ENCODE measurements at places on chromosomes 12 and 14.

- DNase-seq = no peak
Measured at GRCh38 chr12:44833561-44833960, 42.6 kb downstream of the NELL2 start.

DNA sequence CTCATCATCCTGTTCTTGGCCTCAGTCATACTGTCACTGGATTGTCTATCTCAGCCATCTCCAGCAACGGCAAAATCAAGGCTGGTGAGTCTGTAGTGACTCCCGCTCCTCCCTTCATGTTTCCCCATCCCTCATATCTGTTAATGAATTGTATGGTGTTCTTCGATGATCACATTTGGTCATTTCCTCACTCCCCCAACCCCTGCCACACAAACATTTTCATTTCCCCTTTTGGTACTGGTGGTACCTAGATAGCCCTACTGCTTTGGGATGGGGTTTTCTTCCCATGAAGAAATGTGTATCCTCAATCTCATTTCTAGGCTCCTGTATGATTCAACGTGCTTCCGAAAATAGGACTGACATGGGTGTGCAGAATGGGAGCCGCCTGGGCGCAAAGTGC is 2.7 kb upstream of the KLHL33 start:
- no peak for DNase-seq

GRCh38 chr14:49962621-49963020 is 69.7 kb downstream of the ARF6 start:
- peak; percentile 60 for DNase-seq

DNA sequence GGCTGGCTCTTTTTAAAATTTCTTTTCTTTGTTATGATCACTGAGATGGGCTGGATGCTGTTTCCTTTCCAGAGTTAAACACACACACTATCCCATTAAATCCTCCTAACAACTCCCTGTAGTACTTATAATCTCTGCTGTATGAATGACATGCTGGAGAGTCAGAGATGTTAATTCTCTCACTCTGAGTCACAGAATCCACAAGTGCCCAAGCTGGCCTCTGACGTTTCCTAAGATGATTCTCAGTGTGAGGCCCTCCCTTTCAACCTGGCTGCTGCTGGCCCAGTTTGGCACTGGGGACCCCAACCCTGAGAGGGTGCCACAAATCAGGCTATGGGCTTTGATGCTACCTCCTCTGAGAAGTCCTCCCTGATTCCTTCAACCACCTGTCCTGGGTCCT is 5.4 kb downstream of the NOS1 start:
- DNase-seq = no peak

GRCh38 chr12:65615118-65615517 is 209.2 kb upstream of the HMGA2 start:
- DNase-seq = no peak

DNA sequence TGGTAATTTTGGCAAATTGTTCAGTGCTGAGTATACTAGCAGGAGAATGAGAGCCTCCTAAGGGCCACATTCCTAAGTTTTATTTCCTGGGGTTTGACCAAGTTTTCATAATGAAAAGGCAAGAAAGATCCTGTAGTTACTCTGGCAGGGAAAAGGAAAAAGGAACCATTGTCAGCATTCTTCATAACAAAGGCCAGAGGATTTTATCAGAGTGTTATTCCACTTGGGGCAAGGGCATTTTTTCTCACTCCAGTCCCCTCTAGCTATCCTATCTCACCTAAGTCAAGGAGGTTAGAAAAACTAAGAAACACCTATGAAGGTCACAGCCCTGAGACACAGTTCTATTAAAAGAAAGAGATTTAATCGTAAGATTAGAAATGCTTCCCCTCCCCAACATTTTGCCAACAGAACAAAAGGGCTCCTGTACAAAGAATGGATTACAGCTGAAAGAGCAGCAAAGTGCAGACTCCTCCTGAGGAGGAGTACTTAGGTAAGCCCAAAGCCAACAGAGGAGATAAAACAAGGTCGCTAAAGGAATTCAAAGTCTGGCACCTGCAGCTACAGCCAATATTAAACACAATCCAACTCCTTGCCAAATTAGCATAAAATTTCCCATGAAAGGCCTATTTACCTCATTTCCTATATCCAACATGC is 162.4 kb downstream of the GALC start:
- DNase-seq = no peak

GRCh38 chr12:127162902-127163301 is 1104.1 kb upstream of the TMEM132C start:
- no peak for DNase-seq

DNA sequence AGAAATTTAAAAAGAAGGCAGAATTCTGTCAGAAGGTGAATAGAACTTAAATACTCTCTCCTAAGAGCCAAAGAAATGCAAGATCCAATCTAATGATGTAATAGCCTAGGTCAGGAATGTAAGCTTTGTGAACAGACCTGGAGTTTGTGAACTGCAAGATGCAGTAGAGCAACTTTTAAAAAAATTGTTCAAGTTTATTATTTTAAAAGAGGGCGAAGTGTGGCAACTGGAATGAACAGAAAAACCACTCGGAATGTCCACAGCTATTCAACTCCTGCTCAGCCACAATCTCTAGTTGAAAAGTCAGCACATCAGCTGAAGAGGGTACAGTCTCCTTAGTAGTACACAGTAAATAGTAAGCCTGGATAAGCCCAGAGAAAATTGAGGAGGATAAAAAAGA is 228.8 kb downstream of the PPFIA2 start:
- DNase-seq = no peak

GRCh38 chr12:79174626-79175025 is 310.1 kb downstream of the SYT1 start:
- DNase-seq = no peak

DNA sequence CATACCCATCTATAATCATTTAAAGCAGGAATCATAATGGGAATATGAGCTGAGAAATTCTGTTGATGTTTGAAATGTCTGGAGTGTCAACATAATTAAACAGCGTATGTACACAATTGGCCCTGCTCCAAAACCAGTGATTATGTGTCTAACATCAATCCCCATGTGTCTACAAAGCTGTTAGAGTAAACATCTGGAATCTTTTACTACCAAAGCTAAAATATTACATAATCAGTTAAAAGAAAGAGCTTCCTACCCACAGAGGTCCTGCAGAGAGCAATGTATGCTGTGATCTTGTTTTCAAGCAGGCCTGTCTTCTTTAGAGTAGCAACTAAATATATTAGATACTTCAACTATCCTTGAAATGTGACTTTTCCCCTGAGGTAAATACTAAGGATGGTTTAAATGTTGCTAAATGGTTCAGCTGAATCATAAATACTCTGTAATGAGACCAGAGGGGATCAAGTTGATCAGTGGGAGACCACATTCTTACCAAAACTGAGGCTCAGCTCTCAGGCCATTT is 74.3 kb downstream of the RASSF8 start:
- DNase-seq = no peak

GRCh38 chr12:96335270-96335669 is 65.0 kb downstream of the CDK17 start:
- DNase-seq = no peak

DNA sequence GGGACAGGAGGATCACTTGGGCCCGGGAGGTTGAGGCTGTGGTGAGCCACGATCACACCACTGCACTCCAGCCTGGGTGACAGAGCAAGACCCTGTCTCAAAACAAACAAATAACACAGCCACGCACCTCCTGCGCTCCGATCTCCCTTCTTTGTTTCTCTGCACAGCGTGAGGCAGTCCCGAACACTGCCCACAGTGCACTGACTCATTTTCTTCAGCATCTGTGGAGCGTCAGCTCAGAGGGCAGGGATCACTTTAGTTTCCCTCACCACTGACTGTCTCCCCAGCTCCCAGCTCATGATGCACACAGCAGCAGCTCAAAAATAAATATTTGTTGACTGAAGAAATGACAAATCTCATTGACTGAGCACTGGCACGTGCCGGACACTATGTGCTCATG is 883 bp upstream of the MYL2 start:
- no peak for DNase-seq

DNA sequence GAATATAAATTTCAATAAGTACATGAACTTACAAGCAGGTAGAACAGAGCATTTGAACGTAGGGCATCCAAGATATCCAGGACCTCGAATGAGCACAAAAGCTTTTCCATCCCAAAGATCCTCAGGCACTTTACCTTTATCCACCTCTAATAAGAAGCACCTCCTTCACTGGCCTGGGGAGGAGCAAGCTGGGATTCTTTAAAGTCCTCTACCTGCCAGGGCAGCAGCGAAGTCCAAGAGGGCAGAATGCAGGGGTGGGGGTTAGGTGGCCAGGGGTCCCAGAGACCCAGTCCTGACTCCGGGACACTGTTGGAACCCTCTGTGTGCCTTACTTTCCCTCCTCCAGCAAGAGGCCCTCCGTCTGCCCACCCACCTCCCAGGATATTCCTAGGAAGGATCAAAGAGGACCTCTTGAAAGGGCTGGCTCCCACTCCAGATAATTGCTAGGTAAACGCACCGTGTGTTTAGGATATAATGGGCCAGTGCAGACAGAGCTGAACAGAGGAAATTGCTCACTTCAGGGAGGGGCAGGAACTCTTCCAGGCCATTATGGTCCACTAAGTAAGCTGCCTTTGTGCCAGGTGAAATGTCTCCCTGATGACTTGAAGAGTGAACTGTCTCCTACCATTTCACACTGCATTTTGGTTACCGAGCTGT is 68.1 kb downstream of the TTC9 start:
- DNase-seq = no peak

DNA sequence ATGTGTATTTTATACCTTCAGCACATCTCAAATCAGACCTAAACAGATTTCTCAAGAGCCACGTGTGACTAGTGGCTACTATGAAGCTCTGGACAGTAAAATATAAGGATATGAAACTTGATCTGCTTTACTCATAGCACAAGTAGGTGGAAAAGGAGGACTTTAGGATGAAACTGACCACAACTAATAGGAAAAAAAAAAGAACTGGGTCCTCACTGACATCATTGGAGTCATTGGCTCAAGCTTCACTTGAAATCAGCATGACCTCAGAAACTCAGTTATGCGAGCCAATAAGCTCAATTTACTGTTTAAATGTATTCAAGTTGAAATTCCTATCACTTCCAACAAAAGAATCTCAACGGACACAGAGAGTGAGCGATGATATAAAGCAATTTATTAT is 34.1 kb upstream of the CIT start:
- DNase-seq = no peak

GRCh38 chr12:53478865-53479264 is 20.4 kb downstream of the MAP3K12 start:
- no peak for DNase-seq

DNA sequence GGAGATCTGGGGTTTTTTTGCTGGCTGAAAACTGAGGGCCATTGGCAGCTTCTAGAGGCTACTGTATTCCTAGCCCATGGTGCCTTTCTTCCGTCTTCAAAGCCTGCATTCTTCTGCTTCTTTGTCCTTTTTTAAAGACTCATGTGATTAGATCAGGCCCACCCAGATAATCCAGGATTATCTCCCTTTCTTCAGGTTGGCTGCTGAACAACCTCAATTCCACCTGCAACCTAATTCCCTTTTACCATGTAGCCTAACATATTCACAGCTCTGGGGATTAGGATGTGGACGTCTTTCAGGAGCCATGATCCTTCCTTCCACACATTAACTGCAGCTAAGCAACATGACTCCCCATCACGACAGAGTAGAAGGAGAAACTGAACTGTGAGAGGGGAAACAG is 985.5 kb downstream of the DIO2 start:
- no peak for DNase-seq

DNA sequence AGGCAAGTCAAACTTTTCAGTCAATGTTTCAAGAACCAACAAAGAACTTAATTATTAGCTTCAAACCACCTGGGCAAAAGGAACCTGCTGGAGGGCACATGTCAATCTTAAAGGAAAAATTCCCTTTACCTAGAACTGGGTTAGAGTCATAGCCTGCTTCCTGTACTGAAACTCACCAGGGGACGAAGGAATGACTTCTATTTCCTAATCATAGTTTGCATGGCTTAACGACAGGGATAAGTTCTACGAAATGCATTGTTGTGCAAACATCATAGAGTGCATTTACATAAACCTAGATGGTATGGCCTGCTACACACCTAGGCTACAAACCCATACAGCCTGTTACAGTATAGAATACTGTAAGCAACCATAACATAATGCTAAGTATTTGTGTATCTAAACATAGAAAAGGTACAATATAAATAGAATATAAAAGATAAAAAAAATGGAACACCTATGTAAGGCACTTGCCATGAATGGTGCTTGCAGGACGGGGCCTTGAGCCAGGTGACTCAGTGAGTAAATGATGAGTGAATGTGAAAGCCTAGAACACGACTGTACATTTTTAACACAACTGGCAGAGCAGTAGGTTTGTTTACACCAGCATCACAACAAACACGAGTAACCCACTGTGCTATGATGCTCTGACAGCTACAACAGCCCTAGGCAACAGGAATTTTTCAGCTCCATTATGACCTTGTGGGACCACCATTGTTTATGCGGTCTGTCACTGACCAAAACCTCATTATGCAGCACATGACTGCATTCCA is 234.9 kb upstream of the CAND1 start:
- DNase-seq = no peak

All from stimulated activated CD4-positive, alpha-beta T cell treated with anti-CD3 and anti-CD28 coated beads, Interleukin-4, amount 100 ng/mL, for 48 hours (primary cell).